ENCODE measurements at places on chromosomes 6 and 20.

DNA sequence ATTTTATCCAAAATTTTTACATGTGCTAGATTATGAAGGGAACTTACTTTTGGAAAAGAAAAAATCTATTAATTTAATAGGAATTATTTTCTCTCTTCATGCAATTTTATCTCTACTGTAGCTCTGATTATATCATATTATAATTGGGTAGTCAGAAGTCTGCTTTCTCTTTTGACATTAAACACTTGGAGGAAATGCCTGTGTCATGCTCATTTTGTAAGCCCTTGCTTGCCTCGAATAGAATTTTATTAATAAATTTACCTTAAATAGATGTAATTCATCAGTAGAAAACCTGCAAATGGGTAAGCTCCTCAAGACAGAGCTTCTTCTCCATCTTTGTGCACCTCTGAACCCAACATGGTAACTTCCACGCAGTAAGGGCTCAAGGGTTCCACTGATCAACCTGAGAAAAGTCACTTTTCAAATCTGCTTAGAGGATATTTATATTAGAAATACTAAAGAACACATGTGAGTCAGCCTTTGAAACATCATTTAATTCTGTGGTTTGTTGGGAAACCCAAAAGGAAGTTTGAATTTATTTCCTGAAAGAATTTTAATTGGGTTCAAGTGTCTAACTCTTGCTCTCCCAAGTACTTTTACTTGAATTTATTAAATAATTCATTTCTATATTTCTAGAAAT is 266.0 kb downstream of the ALDH8A1 start:
- DNase-seq: no peak

DNA sequence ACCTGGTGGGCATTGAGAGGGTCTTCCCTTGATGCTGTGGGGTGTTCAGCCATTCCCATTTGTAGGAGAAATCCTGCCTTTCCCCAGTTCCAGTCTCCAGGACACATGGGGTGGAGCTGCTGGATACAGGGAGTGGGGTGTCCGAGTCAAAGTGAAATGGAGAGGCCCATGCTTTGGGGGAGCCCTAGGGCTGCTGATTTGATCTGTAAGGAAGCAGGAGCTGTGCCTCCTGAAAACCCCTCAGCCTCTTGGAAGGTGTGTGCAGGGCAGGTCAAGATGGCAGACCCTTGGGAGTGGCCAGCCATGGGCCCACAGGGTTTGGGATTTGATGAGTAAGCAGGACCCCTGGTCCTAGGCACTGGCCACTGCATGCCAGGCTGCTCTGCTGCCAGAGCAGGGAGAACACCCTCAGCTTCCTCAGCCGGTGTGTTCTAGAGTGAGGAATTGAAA is 82.0 kb downstream of the SERAC1 start:
- no peak for DNase-seq

GRCh38 chr6:153231048-153231646 is 100.1 kb upstream of the RGS17 start:
- peak; percentile 66 for DNase-seq

GRCh38 chr20:50305636-50306477 is 115.2 kb downstream of the CEBPB start:
- no peak for DNase-seq

GRCh38 chr20:50163570-50164317 is 10.2 kb upstream of the PEDS1 start:
- peak; percentile 7 for DNase-seq

DNA sequence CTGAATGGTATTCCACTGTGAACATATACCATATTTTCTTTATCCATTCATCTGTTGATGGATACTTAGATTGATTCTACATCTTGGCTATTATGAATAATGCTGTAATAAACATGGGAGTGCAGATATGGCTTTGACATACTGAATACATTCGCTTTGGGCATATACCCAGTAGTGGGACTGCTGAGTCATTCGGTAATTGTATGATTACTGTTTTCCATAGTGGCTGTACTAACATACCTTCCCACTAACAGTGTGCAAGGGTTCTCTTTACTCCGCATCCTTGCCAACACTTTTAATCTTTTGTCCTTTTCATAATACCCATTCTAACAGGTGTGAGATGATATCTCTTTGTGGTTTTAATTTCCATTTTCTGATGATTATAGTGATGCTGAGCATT is 98.2 kb upstream of the ESR1 start:
- no peak for DNase-seq

- DNase-seq: peak; percentile 18
These were observed 35.0 kb downstream of the SHPRH start for GRCh38 chr6:145929037-145929633.

- no peak for DNase-seq
These were observed 98.4 kb upstream of the ADTRP start for GRCh38 chr6:11876934-11877433.

- peak; percentile 68 for DNase-seq
These were observed 309.7 kb downstream of the KIF16B start for GRCh38 chr20:16263582-16263981.

- DNase-seq: no peak
These were observed 16.7 kb downstream of the SLC13A3 start for GRCh38 chr20:46634528-46634927.

DNA sequence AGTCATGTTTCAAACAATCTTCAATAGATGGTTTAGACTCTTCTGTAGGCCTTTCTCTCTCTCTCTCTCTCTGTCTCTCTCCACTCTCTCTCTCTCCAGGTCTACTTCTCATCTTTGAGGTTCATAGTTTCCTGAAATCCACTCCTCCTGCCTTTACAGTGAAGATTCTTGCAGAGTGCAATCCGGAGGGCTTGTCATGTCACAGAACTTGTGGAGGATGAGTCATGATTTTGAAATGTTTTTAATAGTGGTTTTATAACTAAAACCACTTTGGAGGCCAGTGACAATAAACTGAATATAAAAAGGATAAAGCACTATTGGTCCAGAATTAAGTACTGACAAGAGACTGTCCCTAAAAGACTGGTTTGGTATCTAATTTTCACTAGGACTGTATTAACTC is 156.3 kb downstream of the KIF6 start:
- DNase-seq: no peak

DNA sequence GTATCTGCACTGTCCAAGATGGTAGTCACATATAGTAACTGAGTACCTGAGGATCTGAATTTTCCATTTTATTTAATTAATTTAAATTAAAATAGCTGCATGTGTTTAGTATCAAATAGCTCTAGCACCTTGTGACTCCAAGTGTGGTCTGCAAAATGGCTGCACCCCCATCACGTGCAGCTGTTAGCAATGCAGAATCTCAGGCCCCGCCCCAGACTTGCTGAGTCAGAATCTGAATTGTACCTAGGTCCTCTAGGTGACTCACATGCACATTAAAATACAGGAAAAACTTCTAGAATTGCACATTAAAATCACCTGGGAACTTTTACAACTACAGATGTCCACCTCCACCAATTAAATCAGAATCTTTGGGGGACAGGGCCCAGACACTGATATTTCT is 19.2 kb upstream of the FAM83C start:
- no peak for DNase-seq

GRCh38 chr6:160960839-160961238 is 30.7 kb upstream of the MAP3K4 start:
- no peak for DNase-seq

DNA sequence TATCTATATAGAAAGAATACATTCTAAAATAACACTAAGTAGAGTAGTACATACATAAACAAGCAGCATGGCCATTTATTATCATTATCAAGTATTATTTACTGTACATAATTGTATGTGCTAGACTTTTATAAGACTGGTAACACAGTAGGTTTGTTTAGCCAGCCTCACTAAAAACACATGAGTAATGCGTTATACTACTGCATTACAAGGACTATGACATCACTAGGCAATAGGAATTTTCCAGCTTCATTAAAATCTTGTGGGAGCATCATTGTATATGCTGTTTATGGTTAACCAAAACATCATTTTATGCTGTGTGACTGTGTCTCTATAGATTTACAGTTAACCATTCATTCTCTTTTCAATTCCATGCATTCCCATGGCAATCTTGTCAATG is 131.7 kb upstream of the HDGFL1 start:
- DNase-seq: no peak

DNA sequence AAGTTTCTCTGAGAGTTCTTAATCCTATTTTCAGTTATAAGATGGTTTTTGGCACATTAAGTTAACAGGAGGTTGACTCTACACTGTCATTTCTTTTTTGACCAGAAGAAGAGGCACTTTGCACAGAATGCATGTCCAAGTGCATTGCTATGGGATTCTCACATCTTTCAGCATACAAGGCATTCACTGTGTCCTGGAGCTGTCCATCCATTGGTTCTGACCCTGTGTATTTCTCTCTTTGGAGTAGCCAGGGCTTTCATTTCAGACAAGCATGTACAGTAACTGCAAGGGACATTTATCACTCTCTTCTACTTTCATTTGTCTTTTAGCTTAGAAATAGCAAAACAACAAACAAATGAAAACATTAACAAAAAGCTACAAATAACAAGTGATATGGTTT is 275.1 kb upstream of the IMPG1 start:
- DNase-seq: no peak

All from D341Med (cell line).